Fibroblast of skin of left biceps (primary cell): ENCODE measurements at places on chromosomes 1 and 21.

- DNase-seq = no peak
Observed at GRCh38 chr1:7153464-7153863, 368.2 kb downstream of the CAMTA1 start.

GRCh38 chr1:22431965-22432364 lies 19.7 kb upstream of the ZBTB40 start:
- DNase-seq = no peak

- DNase-seq = peak; percentile 59
Observed at GRCh38 chr1:168469690-168470089, 74.1 kb downstream of the XCL2 start.

- no peak for DNase-seq
Observed at GRCh38 chr1:230979389-230979716, 459 bp downstream of the ARV1 start.

DNA sequence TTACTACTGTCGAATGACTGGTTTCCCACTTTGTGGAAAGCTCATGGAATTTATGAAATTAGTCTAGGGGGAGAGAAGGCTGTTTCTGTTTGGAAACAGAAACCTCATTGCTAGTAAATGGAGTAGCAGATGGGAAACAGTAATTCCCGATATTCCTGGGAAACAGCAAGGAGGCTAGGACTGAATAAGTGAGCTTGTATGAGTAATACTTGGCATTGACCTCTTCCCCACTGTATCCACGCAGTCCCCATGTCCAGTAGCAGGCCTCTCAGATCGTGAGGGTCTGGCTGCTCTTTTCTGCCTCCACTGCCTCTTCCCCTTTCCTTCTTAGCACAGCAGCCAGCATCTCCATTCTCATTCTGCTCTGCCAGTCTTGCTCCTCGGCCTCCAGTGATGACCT lies 75.5 kb downstream of the PRDM2 start:
- DNase-seq = no peak

- DNase-seq = peak; percentile 10
Observed at GRCh38 chr1:29975036-29975694, 738.8 kb downstream of the PTPRU start.

DNA sequence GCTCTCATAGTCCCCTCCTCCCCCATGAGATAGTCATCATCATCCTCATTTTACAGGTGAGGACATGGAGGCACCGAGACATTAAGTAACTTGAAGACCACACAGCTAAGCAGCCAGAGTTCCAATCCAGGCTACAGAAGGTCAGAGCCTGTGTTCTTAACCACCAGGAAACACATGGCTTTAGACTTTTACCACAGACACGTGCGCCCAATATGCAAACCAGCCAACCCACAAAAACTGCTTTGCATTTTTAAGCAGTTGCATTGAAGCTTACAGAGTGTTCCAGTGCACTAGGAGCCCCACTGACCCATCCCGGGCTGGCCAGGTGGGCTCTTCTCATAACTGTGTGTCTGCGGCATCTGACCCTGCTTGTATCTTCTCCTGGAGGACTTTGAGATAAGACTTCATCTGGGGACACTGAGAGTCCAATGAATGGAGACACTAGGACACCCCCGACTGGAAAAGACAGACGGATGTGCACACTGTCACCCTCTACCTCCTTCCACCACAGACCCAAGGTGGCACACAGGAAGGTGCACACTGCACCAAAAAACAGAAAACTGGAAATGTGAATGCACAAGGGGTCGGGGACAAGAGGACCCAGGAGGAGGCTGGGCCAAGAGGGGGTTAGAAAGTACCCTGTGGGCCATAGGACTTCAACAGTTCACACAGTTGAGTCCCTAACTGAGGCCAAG lies 56.4 kb downstream of the ETS2 start:
- no peak for DNase-seq

DNA sequence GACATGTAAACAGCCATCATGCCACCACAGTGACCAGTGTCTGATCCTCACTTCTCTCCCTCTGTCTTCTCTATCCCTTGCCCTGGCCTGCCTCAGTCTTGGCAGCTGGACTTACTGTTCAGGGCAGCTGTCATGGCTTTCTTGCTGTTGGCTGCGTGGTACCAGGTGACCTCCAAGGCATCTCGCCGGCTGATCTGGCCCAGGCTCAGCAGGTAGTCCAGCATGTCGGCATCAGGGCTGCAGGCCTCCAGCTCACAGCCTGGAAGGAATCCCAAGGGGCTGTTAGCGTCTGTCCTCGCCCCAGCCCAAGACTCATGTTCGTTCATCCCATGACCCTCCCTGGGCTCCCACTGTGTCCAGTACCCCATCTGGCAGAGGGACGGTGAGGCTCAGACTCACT lies 3.6 kb downstream of the FAM151A start:
- no peak for DNase-seq

GRCh38 chr1:176625365-176625764 lies 162.4 kb downstream of the PAPPA2 start:
- no peak for DNase-seq

DNA sequence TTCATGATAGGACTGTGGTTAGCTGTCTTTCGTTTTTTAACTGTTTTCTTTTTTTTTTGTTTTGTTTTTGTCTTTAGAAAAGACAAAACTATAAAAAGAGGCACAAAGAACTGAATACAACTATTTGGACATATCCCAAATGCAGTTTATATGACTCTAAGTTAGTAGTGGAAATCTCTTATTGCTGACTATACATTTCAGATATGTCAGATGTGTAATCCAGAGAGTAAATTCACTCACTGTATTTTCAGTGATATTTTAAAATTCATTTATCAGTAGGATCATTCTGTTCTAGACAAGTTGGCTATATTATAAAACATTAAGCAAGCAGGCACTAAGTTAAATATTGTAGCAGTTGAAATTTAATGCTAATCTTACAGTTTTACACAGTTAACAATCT lies 5.7 kb downstream of the RAP1A start:
- DNase-seq = no peak
